ENCODE measurements at places on chromosomes 13 and 19. TPM values are rescaled to one million over a fixed set of nuclear protein-coding genes. Genes with fewer than 3 reads are reported as not detected.

GRCh38 chr19:18287836-18288772 lies 6.7 kb upstream of the JUND start:
- H3K4me1 ChIP-seq = peaks cover 64% of the 10 kb centered on the region
- no peak overlapping the region for H3K27ac ChIP-seq
- no peak for DNase-seq
- H3K36me3 ChIP-seq = no peaks in the 10 kb centered on the region
- H3K27me3 ChIP-seq = no peaks in the 10 kb centered on the region

DNA sequence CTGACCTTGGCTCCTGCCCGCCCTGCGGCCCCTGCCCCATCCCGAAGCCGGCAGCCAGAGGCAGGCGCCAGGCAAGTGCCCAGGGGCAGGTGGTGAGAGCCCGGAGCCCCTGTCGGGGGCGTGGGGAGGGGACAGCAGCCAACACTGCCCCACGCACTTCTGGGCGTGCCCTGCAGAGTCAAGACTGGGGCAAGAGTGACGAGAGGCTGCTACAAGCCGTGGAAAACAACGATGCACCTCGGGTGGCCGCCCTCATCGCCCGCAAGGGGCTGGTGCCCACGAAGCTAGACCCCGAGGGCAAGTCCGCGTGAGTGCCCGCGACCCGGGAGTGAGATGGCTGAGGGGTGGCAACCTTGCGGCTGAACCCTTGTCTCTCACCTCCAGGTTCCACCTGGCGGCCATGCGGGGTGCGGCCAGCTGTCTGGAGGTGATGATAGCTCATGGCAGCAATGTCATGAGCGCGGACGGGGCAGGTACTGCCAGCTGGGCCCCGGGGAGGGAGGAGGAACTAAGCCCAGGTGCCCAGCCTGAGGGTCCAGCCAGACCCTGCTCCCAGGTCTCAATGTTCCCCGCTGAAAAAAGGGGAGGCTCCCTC lies 17.3 kb downstream of the ANKRD24 start:
- peaks cover 42% of the 10 kb centered on the region for H3K27me3 ChIP-seq
- no peaks in the 10 kb centered on the region for H3K36me3 ChIP-seq
- peaks cover 10% of the 10 kb centered on the region for H3K4me1 ChIP-seq
- DNase-seq = no peak
- H3K4me3 ChIP-seq = no peak overlapping the region

Gene FCER2
- total RNA-seq = 16.3 TPM

DNA sequence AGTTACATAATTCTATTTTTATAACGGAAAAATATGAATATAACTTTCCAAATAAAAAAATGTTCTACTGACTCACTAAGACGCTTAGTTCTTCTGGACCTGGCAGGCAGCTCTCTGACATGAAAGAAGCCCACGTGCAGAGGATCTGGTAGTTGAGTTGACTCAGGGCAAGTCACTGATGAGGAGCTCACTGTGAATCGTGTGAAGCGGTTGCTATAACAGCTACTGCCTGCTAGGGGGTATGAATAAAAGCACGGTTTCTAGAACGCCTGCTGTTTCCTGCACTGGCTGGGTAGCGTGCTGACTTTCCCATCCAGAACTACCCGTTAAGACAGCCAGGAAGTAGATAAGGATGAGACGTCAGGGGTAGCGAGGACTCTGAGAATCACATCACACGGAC lies 54.7 kb upstream of the WASF3 start:
- H3K4me3 ChIP-seq = no peak overlapping the region
- no peaks in the 10 kb centered on the region for H3K4me1 ChIP-seq
- H3K36me3 ChIP-seq = no peaks in the 10 kb centered on the region
- no peak for DNase-seq

Measured in B cell (primary cell).